ENCODE measurements at places on chromosomes 12 and 14.

- DNase-seq, result no peak
Observed at GRCh38 chr14:52063052-52063462, 5.8 kb downstream of the NID2 start.

GRCh38 chr14:49977126-49977841 lies 84.4 kb downstream of the ARF6 start:
- DNase-seq, result no peak

- DNase-seq, result no peak
Observed at GRCh38 chr12:101743242-101743641, 4.0 kb upstream of the SYCP3 start.

GRCh38 chr12:122867691-122868461 lies 28.0 kb downstream of the VPS37B start:
- DNase-seq, result no peak

DNA sequence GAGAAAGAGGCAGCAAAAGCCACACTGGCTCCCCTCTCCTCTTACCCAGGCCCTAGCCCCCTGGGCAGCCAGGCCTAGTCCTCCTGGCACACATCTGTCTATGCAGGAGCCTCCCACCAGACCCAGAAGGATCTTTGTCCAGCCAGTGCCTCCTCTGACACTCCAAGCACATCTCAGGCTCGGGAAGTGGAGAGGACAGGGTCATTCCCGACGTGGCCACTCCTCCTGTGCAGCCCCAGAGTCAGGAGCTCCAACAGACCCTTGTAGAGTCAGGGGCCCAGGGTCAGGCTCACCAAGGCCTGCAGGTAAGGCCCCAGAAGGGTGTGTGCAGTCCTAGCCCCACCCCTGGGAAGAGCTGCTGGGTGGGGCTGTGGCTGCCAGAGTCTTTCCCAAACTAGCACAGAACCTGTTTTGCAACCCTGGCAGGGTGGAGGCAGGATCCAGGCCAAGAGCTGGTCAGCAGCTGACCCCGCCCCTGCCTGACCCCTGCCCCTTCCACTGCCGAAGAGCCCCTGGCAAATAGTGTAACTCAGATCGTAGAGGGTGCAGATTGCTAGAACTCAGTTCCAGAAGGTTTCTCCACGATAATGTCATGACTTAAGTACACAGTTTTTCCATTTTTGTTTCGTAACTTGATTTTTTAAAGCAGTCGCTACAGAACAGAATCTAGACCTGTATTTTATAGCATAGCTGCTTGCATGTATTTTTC lies 26.6 kb upstream of the PNMA1 start:
- DNase-seq, result no peak

- no peak for DNase-seq
Observed at GRCh38 chr14:88017535-88017934, 12.6 kb downstream of the GPR65 start.

- DNase-seq, result peak; percentile 47
Observed at GRCh38 chr14:94129758-94130414, 482 bp upstream of the IFI27L2 start.
